Right ventricle myocardium inferior (tissue), 1 donor: ENCODE measurements at places on chromosomes 7 and 10. TPM values are rescaled to one million over a fixed set of nuclear protein-coding genes. Genes with fewer than 3 reads are reported as not detected.

DNA sequence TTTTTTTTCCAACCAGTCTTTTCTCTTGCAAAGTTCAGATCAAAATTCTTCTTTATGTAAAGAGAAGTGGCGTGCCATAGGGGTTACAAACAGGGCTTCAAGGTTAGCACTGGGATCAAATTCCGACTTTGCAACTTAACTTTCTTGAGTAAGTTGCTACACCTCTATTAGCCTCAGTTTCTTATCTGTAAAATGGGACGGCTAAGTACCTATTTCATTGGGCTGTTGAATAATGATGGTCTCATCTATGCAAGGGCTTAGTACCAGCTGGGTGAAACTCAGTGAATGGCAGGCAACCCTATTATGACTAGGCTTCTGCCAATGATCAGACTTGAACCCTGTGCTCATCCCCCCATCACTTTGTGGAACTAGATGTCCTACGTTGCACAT, 33.9 kb downstream of the ITPRIP start:
- no peak for DNase-seq

- no peak for DNase-seq
Measured at GRCh38 chr10:73802276-73802991, 9.0 kb downstream of the NDST2 start.

DNA sequence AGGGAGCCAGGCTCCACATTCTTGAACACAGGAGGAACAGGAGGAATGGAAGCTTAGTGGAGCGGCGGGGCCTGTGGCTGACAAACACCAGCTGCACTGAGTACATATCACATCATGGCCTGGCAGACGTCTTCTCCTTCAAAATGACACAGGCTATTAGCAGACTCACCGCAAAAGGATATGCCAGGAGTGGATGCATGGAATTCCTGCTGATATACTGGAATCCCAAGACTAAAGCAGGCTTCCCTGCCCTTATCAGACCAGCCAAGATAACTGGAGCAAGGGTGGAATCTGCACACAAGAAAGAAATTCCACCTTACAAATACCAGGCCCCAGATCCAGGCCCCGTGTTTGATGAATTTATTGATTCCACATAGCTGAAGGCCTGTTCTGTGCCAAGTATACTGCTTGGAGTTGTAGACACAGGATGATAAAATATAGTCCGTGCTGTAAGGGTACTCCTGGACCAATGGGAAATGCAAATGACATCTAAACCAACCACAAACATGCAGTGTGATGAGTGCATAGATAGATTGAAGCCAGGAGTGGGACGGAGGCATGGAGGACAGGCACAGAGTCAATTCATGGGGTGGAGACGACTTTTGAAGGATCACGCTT, 480.5 kb upstream of the ZMIZ1 start:
- DNase-seq, result peak; percentile 74

The TRIM73 gene
- 0.41 TPM for total RNA-seq

The PRSS2 gene
- total RNA-seq, result not detected

The ABCF2 gene
- 24.5 TPM for total RNA-seq

The TACC2 gene
- total RNA-seq, result 341 TPM
